ENCODE measurements at places on chromosomes 7 and 10. TPM values are rescaled to one million over a fixed set of nuclear protein-coding genes. Genes with fewer than 3 reads are reported as not detected.

DNA sequence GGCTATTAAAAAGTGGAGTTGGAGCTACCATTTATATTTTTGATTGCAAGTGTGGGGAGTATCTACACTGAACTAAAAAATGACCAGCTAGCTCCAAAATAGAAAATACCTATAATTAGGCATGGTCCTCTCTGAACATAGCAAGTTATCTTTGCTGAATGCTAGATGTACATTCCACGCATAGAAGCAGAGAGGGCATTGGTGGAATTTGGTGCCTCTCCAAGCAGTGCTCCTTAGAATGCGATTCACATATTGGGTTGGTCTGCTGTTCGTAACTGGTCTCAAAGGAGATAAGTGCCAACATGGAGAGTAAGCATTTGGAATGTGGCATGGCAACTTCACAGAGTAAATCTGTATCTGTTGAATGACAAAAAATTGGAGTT lies 196.2 kb downstream of the PTN start:
- no peak for DNase-seq

- no peak for DNase-seq
Observed at GRCh38 chr10:78248651-78249464, 215.2 kb downstream of the RPS24 start.

DNA sequence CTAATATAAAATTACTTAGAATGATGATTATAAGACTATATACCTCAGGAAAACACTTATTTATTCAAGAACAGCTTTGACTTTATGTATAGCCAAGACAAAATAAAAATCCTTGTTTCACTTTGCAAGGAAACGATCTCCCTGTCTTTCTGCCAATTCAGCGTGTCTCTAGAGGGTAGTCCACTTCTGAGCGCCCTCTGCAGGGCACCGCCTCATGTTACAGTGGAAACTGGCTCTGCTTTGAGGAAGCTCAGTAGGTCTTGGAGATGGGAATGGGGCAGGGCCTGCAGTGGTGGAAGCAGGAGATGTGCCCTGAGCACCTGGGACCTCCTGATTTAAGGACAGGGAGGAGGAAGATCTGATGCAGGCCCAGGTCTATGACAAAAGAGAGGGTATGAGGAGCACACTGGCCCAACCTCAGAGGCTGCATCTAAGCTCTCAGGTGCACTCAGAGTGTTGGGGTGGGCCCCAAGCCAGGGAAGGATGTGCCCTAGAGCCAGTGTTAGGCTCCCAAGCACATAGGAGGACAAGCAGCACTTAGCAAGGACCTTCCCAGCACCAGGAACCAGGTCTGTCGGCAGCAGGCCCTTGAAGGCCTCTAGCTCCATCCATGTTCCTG lies 481.0 kb downstream of the TNS3 start:
- peak; percentile 47 for DNase-seq

- no peak for DNase-seq
Observed at GRCh38 chr7:154383045-154383444, 330.8 kb downstream of the DPP6 start.

GRCh38 chr10:50506861-50507573 lies 116.7 kb downstream of the SGMS1 start:
- DNase-seq: no peak

- peak; percentile 81 for DNase-seq
Observed at GRCh38 chr10:105585171-105585570, 944.1 kb downstream of the SORCS3 start.

- DNase-seq: no peak
Observed at GRCh38 chr10:6164271-6165095, 38.2 kb upstream of the PFKFB3 start.

DNA sequence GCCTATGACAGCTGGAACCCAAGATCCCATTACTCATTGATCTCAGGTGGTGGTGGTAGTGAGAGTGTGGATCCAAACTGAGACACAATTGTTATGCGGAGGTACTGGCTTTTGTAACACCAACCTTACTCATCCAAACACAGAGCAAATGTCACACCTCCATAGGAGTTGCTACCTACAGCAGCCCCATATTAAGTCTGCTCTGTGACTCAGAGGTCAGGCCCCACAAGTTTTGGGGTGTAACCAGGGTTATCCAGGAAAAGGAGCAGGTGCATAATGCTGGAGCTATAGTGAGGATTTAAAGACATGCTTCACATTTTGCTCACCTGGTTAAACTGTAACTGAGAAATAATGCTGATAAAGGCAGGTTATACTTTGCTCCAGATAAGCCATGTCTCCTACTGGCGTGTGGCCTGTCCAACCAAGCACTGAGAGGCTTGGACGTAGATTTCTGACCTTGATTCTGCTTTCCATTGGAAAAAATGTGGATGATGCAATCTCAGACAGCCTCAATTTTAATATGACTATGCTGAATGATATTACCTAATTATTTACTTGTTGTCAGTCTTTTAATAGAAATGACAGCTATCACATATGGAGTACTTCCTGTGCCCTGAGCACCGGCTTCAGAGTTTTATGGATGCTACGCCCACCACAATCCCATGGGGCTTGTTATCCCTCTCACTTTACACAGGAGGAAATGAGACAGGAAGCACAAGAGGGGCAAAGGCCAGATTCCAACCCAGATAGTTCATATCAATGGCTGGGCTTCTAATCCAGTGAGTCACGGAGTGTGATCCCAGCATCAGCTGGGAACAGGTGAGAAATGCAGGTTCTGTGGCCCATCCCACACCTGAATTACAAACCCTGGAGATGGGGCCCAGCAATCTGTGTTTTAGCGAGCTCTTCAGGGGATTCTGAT lies 181.3 kb downstream of the CHN2 start:
- peak; percentile 68 for DNase-seq

DNA sequence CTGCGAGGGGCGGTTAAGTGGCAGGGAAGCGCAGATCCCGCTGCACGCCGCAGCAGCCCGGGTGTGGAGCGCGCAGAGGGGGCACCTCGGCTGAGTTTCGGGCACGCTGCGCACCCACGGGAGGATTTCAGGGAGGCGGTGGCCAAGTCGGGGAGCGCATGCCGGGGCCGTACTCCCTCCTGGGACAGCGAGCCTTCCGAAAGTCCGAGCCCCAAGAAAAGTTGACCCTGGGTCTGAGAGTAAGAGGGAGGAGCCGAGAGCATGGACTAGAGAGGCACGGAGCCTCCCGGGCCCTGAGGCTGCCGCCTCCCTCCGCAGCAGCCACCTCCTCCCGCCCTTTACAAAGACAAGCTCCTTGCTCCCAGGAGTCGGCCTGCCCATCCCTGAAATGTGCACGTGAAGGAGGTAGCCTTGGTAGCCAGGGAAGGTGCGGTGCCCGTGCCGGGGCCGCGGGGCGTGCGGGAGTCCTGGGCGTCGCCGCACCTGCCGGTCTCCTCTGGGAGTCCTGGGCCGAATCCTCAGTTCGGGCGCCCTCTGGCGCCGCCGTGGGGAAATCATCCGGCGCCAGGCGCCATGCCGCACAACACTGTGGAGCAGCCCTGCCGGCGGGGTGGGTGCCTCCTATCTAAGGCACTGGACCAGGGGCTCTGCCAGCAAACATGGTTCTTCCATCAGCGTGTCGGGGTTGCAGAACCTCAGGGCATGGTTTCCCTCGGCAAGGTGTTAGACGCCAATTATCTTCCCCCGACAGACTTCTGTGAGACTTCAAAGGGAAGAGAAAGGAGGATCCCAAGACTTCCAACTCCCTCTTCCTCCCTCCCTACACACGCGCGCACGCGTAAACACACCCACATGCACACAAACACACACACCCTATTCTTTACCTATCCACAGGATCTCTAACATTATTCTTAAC lies 104.0 kb downstream of the TRIL start:
- peak; percentile 55 for DNase-seq

DNA sequence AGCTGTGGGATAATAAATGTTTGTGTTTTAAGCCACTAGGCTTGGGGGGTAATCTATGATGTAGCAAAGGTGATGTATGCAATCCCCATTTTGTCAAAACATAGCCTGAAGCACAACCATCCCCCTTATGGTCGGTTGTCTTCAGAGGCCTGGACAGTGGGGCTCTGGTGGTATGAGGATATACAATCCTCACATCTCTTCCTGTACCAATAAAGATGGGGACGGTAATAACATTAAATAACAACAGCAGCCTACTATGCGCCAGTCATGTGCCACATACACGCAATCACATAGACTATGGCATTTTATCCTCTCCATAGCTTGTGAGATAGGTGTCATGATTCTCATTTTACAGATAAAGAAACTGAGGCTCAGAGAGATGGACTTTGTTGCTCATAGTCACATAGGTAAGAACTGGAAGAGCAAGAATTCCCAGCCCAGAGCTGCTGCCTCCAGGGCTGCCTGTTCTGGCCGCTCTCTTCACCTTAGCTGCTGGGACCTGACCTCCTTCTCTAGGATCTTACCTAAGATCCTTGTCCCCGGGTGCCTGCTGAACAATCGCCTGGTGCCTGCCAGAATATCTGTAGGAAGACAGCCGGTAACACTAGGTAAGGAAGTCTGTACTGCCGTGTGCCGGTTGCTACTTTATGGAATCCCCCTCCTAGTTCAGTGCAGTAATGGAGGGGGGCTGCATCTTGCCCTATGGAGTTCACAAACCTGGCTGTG lies 108.6 kb downstream of the ARHGAP22 start:
- DNase-seq: no peak

DNA sequence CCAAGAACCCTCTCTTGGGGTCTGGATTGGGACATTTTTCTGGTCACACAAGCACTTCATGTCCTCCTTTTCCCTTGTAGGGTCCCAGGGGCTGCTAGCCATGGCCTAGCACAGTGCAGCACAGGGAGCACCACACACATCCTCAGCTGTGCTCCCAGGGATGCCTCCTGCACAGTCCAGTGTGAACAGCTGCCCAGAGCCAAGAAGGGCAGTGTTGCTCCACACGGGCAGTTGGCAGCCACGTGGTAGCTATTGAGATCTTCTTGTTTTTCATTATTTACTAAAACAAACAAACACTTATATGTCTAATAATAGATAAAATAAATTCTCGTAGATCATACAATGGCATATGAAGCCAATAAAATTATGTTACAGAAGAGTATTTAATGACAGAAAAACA lies 13.9 kb upstream of the LANCL2 start:
- DNase-seq: no peak

GRCh38 chr7:44188480-44189225 lies 586 bp downstream of the GCK start:
- DNase-seq: no peak

GRCh38 chr10:73926152-73926764 lies 15.3 kb downstream of the PLAU start:
- DNase-seq: no peak

DNA sequence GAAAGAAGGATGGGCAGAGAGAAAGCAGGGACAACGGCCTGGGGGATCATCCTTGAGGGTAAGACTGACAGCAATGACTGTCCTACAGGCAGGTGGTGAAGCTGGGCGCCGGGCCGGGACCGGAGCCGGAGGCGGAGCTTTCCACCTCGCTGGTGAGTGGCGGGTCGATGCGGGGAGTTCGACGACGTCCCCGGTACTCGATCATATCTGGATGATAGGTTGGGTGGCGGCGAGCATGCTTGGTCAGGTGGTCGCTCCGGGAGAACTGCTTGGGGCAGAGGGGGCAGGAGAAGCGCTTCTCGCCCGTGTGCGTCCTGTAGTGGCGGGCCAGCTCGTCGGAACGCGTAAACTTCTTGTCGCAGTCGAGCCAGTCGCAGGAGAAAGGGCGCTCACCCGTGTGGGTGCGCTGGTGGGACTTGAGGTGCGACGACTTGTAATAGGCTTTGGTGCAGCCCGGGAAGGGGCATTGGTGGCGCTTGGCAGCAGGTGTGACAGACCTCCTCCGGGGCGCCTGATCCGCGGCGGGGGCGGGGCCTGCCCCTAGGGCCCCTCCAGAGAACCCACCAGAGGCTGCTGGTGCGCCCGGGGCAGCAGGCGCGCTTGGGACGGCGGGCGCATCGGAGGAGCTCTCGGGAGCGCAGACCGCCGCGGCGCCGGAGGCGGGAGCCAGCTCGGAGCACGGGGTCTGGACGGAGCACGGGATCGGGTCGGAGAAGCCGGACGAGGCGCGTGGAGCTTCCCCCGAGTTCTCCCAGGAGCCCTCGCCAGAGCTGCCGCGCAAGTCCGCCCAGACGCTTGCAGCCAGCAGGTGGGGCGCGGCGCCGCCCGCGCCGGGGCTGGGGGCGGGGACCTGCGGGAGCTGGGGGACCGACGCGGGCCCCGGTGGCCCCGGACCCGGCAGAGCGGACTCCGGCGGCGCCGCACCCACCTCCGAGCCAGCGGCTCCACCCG lies 752 bp downstream of the KLF14 start:
- DNase-seq: no peak

DNA sequence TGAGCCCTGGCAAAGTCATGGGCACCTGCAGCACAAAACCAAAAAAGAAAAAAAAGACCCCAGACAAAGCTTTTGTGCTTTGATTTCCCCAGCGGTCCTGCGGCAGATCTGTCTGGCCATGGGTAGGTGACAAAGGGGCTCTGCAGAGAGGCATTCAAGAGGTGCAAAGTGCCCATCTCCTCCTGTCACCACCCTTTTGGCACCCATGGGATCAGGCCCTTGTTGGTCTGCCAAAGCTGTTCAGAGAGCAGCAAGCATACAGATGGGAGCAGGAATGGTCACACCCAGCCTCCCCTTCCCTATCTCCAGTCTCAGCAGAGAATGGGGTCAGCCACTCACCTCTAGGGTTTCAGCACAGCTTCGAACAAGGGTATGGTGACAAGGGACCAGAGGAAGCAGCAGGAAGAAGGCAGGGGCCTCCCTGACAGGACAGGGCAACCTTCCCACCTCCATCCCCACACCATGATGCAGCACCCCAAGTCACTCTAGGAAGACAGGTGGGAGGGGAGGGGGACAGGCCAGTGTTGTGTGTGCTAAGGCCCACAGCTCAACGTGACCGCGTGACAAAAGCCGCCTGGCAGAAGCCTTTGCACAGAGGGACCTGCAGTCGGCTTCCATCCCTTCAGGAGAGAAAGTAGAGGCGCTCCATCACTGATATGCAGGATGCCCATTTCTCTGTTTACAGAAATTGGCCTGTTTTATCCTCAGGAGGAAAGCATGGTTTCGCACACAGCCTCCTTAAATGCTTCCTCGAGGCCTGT lies 6.3 kb downstream of the CAMK2G start:
- DNase-seq: no peak

- DNase-seq: no peak
Observed at GRCh38 chr7:157515342-157516041, 178.7 kb downstream of the DNAJB6 start.

- peak; percentile 50 for DNase-seq
Observed at GRCh38 chr7:90945104-90945787, 319.0 kb upstream of the FZD1 start.

DNA sequence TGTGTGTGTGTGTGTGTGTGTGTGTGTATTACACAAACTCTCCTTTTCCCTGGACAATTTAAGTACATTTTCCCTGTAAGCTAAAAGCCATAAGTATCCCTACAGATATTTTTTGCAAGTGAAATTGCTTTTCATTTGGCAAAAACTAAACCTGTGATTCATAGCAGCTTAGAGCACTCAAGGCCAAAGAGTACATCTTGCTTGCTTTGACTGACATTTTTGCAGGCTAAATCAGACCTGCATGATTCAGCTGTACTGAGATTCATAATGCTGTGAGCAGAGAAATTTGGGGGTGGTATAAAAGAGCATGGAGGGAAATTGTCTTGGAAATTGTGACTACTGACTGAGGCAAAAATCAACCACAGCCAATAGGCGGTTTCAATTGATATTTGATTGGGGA lies 500.4 kb downstream of the GFRA1 start:
- DNase-seq: peak; percentile 61

GRCh38 chr7:29194594-29195427 lies at the start of gene CHN2:
CHN2 (plus strand) TSS chr7:29194775.
- DNase-seq: peak; percentile 11

Gene MSMB
- 16.4 TPM for total RNA-seq

Gene NPTX2
- total RNA-seq: 0.13 TPM

Gene ALOX5
- total RNA-seq: 0.13 TPM

Gene GPR146
- 1.0 TPM for total RNA-seq

Gene LAMB4
- 0.13 TPM for total RNA-seq

Gene SAMD9L
- 0.64 TPM for total RNA-seq

Gene CAMK2B
- not detected for total RNA-seq

Gene CLCN1
- under 0.01 TPM for total RNA-seq

All from bronchial epithelial cell (primary cell).